ENCODE measurements at places on chromosomes 1 and 21.

DNA sequence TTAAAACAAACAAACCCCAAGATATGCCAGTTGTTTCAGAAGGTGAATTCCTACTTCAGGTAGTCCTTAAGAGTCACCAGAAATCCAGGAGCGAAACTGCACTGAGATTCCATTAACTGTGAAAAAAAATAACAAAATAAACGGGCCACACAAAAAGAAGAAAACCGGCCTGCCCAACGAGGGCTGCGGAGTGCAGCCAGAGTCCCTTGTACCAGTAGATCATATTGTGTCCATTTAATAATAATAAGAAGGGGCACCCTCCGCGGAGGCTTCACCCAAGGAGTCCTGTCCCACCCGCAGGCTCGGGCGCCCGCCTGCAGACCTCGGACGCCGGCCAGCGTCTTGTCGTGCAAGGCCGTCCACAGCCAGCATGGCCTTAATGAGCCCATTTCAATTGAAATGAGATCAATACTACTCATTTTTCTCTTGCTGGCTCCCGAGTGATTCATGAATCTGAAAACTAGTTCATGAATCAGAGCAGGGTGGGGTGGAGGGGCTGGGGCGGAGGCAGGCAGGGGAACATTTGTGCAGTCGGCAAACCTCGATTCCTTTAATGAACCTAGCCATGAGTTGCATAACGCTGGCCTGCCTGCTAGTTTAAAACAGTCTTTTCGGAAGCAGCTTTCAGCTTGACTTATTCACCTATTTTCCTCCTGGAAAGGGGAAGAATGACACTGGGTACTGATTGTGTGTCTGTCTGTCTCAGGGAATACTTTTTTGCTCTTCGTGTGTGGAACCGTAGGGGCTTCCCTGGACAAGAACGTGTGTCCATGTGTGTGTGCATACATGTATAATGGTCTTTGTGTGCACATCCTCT is 113.1 kb upstream of the IRF2BP2 start:
- peak overlapping the region; percentile 48 for H3K4me3 ChIP-seq
- no peaks in the 10 kb centered on the region for H3K36me3 ChIP-seq
- H3K4me1 ChIP-seq, result peaks cover 75% of the 10 kb centered on the region
- peak overlapping the region; percentile 99 for H3K27ac ChIP-seq

GRCh38 chr1:197918807-197919345 is 1.7 kb downstream of the LHX9 start:
- H3K27me3 ChIP-seq, result peaks cover 54% of the 10 kb centered on the region
- peak; percentile 71 for DNase-seq
- no peaks in the 10 kb centered on the region for H3K36me3 ChIP-seq
- peak overlapping the region; percentile 26 for H3K4me3 ChIP-seq

DNA sequence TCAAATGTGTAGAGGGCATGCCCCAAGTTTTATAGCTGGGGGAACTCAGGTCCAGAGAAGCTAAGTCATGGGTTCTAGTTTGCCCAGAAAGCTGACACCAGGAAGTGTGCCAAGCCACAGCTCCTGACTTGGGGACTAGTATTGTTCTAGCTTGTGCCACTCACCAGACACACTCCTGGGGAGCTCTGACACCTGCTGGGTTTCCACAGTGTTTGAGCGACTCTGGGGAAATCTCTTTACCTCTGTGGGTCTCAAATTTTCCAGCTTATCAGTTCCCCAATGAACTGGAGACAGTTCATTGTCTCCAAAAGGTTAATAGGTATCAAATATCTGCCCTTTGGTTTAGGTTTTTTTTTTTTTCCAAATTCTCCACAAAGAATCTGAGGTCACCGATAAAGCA is 4.2 kb downstream of the KISS1 start:
- H3K4me1 ChIP-seq, result peaks cover 11% of the 10 kb centered on the region
- H3K4me3 ChIP-seq, result no peak overlapping the region
- H3K36me3 ChIP-seq, result no peaks in the 10 kb centered on the region
- no peak for DNase-seq
- H3K27ac ChIP-seq, result no peak overlapping the region
- H3K27me3 ChIP-seq, result peaks cover 38% of the 10 kb centered on the region

DNA sequence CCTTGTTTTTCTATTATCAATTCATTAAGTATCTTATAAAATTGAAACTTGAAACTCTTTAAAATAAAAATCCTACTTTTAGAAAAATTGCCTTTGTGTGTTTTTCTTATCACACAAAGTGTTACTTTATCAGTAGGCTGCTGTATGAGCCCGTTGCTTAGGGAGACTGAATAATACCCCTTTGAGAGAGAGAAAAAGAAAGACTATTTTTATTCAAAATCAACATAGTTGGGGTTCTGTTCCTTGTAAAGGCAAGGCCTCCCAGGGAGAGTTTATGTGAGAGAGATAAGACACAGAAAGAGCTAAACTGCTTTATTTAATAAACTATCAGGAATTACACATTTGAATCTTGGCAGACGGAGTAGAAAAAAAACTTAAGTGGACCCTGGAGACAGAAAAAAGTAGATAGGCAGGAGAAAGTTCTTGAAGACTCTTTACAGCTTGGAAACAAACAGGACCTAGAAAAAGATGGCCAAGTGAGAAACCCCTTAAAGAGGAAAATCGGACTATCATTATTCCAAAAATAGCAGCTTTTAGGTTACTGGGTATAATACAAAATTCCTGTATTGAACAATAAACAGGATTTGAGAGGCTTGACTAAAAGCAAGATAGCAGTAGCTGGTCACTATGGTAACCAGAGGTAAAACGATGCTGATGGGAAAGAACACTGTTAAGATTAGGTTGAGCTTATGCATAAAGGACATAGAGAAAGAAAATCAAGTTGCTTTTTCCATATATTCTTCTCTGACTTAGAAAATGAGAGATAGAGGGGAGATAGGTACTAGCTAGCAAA is 170.9 kb downstream of the LRRC7 start:
- DNase-seq, result no peak
- no peak overlapping the region for H3K27ac ChIP-seq
- no peaks in the 10 kb centered on the region for H3K27me3 ChIP-seq
- H3K4me1 ChIP-seq, result no peaks in the 10 kb centered on the region

DNA sequence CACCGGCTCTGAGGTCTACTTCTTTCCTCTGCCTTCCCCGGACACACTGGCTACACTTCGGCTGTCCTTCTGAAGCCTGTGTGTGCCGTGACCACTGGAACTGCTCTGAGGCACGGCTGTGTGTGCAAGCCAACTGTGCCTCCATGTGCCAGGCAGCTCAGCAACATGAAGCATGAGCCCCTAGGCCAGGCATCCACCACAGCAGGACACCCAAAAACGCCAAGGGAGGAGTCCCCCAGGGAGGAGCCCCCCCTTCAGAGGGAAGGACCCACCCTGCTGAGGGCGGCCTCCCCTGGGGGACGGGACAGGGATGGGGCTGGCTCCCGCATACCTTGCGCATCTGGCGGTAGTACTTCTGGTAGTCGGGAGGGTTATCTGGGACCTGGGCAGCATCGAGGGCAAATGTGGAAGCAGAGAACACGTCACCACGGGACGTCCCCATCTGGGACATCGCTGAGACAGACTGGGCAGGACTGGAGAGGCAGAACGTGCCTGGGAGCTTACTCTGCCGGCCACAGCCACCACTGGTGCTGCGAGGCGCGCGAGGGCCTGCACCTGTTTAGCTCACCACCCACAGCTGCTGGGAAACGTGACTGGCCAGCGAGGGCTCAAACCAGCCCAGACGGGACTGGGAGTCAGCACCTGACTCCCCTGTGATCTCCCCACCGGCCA is 20.5 kb downstream of the LSS start:
- no peaks in the 10 kb centered on the region for H3K27me3 ChIP-seq
- DNase-seq, result no peak
- no peak overlapping the region for H3K4me3 ChIP-seq
- no peaks in the 10 kb centered on the region for H3K4me1 ChIP-seq
- H3K36me3 ChIP-seq, result peaks cover 11% of the 10 kb centered on the region

DNA sequence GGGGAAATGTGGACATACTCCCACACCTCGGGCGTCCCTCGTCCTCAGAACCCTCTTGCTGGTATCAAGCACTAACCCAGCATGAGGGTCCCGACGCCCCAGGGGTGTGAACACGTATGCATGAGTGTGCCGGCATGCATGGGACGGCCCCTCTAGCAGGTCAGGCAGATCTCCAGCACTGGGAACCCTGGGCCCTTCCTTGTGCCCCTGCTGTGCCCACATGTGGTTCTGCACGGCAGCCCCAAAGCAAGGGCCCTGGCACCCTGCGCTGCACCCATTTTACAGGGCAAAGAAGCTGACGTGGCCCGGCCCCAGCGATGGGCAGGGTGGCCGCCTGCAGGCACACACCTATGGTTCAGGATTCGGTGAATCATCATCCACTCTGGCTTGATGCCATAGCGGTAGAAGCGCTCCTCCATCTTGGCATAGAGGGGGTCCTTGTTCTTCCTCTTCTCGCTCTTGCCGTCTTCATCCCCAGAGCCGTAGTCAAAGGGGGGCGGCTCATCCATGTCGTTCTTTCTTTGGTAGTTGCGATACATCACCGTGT is 34.2 kb downstream of the CHD5 start:
- no peak overlapping the region for H3K27ac ChIP-seq
- no peaks in the 10 kb centered on the region for H3K4me1 ChIP-seq
- DNase-seq, result no peak
- H3K4me3 ChIP-seq, result no peak overlapping the region
- H3K36me3 ChIP-seq, result no peaks in the 10 kb centered on the region
- H3K27me3 ChIP-seq, result peaks cover 8% of the 10 kb centered on the region

- H3K27me3 ChIP-seq, result no peaks in the 10 kb centered on the region
- no peaks in the 10 kb centered on the region for H3K36me3 ChIP-seq
- DNase-seq, result no peak
- H3K4me1 ChIP-seq, result peaks cover 21% of the 10 kb centered on the region
These were observed 176.5 kb upstream of the RUNX1 start for GRCh38 chr21:35225573-35225972.

GRCh38 chr1:229786974-229787610 is 161.0 kb downstream of the URB2 start:
- no peaks in the 10 kb centered on the region for H3K36me3 ChIP-seq
- no peaks in the 10 kb centered on the region for H3K27me3 ChIP-seq
- H3K4me3 ChIP-seq, result no peak overlapping the region
- DNase-seq, result no peak

Data from osteoblast (primary cell).